Stimulated activated CD8-positive, alpha-beta memory T cell treated with anti-CD3 and anti-CD28 coated beads, Interleukin-4, amount 100 ng/mL, for 48 hours (primary cell): ENCODE measurements at places on chromosomes 12 and 14.
A peak's percentile ranks its signal among the peaks of the same experiment; 100 is the strongest.

GRCh38 chr12:48032597-48032996, 28.3 kb upstream of the COL2A1 start:
- no peak for DNase-seq

DNA sequence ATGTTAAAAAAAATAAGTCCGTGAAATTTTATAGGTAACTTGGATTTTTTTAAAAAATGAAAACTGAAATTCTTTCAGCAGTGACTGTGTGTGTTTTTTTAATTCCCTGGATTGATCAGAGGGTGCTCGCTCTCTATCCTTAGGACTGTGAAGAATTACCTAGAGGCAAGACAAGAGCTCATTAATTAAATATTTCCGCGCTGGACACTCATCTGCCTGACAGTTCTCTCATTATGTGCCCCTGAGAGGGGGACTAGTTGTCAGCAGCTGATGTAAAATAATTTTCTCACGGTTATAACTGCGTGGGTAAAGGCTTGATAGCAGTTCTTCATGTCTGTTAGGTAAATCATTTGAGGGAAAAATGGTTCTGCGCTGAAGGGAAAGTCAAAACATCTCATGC, 101.3 kb downstream of the PTCSC3 start:
- no peak for DNase-seq

DNA sequence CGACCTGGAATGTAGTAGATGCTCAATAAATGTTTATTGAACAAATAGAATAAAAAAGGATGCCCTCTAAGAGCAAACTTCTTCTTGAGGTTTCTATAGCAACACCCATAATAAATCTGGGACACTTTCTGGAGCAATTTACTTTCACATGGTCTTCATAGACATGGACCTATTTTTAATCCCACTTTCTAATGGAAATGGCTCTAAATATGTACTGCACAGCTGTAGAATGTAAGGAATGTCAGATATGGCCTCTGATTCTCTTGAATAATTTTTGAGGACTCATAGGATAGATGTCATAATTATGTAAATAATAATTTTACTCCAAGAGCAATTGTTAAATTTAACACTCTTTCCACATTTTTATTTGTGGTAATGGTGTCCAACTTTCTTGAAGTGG, 133.5 kb upstream of the DAAM1 start:
- DNase-seq, result no peak

- no peak for DNase-seq
These were observed 36.1 kb upstream of the ITPR2 start for GRCh38 chr12:26869104-26869494.

- DNase-seq, result no peak
These were observed 3.6 kb downstream of the TTC5 start for GRCh38 chr14:20302042-20302755.

GRCh38 chr14:79809849-79810612, 401.3 kb downstream of the DIO2 start:
- no peak for DNase-seq

- DNase-seq, result peak; percentile 94
These were observed 11.1 kb upstream of the KRT7 start for GRCh38 chr12:52221912-52222457.

- no peak for DNase-seq
These were observed 160.1 kb downstream of the PDZRN4 start for GRCh38 chr12:41348198-41348597.

DNA sequence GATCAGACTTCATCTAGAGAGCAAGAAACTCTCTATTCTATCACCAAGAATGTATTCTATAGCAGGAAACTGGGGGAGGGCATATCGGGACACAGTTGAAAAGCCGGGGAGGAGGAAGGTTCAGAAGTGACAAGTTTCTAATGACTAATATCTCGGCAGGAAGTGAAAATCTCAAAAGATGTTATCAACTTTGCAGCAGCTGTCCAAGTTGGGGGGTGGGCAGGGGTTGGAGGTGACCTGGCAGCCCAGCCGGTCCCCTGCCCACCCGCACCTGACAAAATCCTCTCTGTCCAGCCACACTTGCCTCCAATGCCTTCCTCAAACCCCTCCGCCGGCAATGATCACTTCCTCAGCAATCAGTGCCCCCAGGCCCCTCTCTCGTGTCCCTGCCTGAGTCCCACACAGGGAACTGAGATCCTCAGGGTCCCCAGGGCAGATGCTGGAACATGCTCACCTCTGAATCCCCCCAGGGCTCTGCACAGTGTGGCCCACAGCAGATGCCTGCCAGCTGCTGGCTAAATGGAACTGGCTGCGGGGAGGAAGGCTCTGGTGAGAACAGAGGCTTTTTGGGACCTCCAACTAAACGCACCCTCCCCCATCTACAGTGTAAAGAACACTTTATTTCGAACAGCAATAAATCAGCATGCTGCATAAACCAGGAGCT, 43.9 kb downstream of the CCDC88C start:
- DNase-seq, result peak; percentile 63

DNA sequence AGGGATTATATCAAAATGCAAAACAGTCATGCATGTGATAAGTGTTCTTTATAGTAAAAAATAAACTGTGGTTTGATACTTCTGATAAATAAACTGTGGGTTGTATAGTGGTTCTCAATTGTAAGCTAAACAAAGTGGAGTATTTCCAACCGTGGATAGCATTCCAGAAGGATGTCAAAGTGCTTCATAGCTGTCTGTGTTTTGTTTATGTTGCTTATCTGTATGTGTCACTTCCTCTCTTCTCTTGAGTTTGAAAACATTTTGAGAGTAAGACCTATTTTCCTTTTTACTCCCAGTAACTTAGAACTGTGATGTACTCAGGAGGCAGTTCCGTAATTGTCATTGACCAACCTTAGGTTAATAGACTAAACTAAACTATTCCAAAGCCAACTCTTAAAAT, 415.8 kb downstream of the TMTC2 start:
- no peak for DNase-seq

- DNase-seq, result no peak
These were observed 85.2 kb downstream of the ESR2 start for GRCh38 chr14:64208981-64209380.

DNA sequence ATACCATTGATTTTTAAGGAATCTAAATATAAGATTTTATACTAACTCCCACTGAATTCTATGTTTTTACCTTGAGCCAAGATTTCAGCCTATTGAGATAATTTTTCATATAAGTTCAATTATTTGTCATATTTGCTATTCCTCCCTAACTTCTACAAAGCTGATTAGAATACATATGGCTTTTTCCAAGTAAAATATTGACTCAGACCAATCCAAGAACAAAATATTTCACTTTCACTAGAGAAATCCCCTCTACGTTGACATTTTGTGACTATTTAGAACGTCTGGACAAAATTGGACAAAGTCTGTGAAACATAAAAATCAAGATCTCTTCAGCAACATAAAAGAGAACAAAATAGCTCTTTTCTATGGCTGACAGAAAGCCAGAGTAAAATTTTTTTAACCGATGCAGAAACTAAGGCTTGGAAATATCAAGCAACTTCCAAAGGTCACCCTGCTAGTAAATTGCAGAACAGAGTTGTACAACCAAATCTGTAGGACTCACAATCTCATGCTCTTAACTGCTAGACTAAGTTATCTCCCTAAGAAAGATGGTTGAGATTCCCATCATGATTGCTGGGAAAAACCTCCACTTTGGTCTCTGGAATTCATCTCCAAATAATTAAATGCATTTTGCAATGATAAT, 118.0 kb downstream of the GARIN6 start:
- no peak for DNase-seq

DNA sequence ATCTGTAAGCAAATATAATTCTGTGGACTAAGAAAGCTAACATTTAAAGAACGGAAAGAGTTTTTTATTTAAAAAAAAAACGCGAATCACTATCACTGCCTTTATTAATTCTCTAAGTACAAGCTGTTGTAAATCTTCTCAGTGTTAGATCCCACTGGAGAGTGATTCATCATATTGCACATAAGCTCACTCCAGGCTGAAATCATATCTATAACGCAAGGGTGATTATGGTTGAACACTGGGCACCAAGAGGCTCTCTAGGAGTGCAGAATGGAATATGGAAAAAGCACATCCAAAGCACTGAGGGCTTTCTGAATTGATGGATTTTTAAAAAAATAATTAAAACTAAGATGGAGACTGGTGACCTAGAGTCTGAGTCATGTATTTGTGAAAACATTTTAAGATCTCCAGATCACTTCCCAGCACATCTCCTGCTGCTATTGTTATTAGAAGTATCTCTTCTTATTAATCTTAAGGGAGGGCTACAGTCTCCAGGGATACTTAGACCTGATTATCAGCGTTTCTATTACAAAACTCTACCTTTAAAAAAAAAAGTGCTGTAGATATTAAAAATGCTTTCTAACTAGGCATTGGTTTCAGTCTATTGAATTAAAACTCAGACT, 1106.8 kb downstream of the AACS start:
- DNase-seq, result no peak

GRCh38 chr14:76946753-76947077, 81.8 kb downstream of the IRF2BPL start:
- DNase-seq, result no peak

DNA sequence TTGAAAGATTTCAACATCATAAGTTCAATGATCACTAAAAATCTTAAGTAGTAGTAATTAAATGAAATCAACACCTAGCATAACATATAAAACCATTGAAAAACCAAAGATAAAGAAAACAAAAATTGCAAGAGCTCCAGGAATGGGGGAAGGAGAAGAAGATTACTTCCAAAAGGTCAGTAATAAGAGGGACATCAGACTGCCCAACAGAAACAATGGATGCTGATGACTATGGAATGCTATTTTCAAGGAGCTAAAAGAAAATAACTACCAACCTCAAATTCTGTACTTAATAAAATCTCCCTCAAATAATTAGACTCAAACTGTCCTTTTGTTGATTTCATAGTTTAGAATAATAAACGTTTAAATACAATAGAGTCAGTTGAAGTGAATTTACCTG, 314.5 kb upstream of the LMO3 start:
- no peak for DNase-seq

DNA sequence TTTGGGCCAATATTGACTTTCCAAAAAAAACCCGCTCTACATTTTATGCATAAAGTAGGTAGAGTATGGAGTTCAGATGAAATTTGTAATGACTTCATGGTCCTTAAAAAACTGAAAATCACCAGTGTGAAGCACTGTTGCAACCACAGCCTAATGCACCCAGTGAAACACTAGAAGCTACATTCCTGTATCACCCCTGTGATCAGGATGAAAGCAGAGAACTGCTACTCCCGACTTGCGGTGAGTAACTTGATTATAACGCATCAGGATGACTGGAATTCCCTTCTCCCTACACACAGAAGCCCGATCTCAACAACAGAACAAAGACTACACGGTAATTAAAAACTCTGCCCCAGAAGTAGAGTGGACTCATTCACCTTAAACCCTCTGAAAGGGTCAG, 33.8 kb downstream of the SPTB start:
- no peak for DNase-seq

GRCh38 chr14:68800390-68800789, 7.5 kb upstream of the ZFP36L1 start:
- DNase-seq, result no peak

- no peak for DNase-seq
These were observed 174.5 kb downstream of the DACT1 start for GRCh38 chr14:58812050-58812910.

- no peak for DNase-seq
These were observed 30.3 kb downstream of the EEA1 start for GRCh38 chr12:92898755-92899154.

GRCh38 chr12:85955127-85955526, 81.0 kb downstream of the NTS start:
- no peak for DNase-seq

DNA sequence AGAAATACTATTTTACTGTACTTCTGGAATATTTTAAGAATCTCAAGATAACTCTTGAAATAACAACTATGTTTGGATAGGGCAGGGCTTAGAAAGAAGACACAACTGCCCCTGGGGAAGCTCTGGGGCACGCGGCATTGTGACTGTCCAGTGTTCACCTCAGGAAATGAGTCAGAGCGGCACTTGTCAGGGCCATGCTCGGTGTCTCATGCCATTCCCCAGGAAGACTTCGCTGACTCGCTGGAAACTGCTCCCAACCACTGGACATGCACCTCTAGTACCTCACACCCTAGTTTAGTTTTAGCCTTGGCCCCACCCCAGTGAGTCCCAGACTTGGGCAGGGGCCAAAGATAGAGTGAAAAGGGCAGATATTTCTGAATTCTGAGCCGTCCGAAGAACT, 192.0 kb downstream of the TTC7B start:
- no peak for DNase-seq

DNA sequence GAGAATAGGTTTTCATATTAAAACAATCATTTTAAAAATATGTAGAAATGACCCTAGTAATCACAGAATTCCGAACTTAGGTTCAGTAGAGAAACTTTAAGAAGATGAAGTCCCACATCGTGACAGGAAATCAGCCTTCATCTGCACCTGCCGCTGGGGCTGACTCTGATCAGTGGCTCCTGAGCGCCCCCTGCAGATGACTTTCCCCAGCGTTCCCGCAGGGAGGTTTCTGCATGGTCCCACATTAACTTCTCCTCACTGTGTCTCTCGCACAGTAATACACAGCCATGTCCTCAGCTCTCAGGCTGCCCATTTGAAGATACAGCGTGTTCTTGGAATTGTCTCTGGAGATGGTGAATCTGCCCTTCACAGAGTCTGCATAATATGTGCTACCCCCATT, 1131.1 kb downstream of the TMEM121 start:
- DNase-seq, result peak; percentile 80

DNA sequence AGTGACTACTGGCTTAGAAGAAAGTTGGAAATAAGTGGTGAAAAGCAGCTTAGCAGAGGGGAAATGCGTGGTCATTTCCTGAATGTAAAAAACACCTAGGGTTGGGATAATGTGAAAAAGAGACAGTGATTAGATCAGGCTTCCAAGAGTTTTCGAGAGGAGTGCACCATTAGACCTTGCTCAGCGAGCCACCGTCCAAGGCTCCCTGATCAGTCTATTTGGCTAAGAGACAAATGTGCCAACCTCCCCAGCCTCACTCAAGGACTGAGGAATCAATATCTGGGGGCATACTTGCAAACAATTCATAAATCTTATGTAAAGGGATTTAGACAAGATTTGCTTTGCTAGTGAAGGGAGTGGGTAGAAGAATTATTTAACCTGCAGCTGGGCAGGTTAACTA, 594.5 kb downstream of the NRXN3 start:
- DNase-seq, result no peak

DNA sequence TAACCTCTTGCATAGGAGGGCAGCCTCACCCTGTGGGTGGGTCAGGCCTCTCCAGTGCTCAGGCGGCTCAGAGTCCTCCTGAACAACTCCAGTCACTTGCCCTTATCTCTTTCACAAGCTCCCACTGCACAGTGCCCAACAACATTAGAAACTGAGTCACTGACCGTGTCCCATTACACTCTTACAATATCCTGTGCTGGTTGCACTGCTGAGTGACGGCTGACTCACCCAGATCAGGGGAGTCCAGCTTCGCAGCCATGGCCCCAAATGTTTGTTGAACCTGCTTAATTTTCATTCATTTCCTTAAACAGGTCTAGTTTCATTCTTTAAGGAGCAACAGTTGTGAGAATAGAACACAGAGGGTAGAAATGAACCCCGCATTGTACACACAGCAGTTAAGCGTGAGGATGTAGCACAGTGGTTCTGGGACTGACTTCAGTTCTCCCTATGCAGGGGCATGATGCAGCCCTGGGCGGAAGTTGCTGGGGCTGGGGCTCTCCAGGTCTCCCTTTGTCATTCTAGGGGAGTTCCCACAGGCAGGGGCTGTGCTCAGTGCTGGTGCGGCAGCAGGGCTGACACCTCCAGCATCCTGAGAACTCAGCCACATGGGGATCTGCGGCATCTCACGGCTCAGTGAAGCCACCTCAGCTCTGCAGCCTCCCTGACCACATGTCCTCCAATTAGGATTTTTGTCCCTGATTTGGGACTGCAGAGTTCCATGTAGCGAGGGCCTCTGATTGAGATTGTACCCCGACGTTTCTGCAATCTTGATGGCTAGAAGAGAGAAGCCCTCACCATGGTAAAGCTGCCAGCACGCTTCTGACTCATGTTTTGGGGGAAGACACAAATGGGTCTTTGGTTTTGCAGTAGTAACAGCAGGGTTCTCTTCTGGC, 16.1 kb downstream of the GPR68 start:
- DNase-seq, result peak; percentile 88
